ENCODE measurements at places on chromosomes 2 and 18. TPM values are rescaled to one million over a fixed set of nuclear protein-coding genes. Genes with fewer than 3 reads are reported as not detected.

- no peak overlapping the region for H3K4me3 ChIP-seq
- DNase-seq, result no peak
- H3K27me3 ChIP-seq, result no peaks in the 10 kb centered on the region
- no peaks in the 10 kb centered on the region for H3K36me3 ChIP-seq
- no peaks in the 10 kb centered on the region for H3K4me1 ChIP-seq
- no peak overlapping the region for H3K27ac ChIP-seq
These were observed 172.0 kb upstream of the NRP2 start for GRCh38 chr2:205510345-205510744.

GRCh38 chr18:30113454-30113853, 929.1 kb downstream of the DSC3 start:
- no peak overlapping the region for H3K4me3 ChIP-seq
- no peaks in the 10 kb centered on the region for H3K36me3 ChIP-seq
- H3K27me3 ChIP-seq, result no peaks in the 10 kb centered on the region
- no peak for DNase-seq

DNA sequence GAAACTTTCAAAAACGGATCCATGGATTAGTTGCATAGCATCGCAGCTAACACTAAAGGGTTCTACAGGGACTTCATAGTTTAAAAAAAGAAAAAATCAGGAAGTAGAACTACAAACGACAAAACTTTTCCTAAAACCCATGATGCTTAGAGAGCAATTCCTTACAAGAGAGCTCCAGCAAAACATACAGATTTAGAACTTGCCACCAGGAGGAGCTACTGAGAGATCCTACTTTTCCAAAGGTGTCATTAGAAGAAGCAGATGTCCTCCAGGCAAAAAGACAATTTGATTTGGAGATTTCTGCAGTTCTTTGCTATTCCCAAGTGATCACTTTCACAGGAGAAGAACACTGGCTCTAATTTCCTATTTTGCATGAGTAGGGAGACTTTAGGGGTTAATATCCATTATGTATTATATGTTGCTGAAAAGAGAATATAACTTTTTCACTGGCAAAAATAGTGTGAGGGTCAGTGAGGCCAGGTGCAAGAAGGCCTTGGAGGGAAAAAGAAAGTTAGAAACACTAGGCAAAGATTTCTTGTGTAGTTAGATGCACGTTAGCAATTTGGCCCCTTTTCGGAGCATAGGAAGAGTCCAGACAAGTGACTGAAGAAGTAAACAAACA, 436.2 kb downstream of the SUCLG1 start:
- no peaks in the 10 kb centered on the region for H3K4me1 ChIP-seq
- no peak overlapping the region for H3K4me3 ChIP-seq
- no peaks in the 10 kb centered on the region for H3K27me3 ChIP-seq
- H3K36me3 ChIP-seq, result no peaks in the 10 kb centered on the region
- H3K27ac ChIP-seq, result no peak overlapping the region
- no peak for DNase-seq

GRCh38 chr2:151952691-151953456, 124.7 kb upstream of the ARL5A start:
- H3K27me3 ChIP-seq, result no peaks in the 10 kb centered on the region
- no peak overlapping the region for H3K27ac ChIP-seq
- no peak overlapping the region for H3K4me3 ChIP-seq
- no peak for DNase-seq

DNA sequence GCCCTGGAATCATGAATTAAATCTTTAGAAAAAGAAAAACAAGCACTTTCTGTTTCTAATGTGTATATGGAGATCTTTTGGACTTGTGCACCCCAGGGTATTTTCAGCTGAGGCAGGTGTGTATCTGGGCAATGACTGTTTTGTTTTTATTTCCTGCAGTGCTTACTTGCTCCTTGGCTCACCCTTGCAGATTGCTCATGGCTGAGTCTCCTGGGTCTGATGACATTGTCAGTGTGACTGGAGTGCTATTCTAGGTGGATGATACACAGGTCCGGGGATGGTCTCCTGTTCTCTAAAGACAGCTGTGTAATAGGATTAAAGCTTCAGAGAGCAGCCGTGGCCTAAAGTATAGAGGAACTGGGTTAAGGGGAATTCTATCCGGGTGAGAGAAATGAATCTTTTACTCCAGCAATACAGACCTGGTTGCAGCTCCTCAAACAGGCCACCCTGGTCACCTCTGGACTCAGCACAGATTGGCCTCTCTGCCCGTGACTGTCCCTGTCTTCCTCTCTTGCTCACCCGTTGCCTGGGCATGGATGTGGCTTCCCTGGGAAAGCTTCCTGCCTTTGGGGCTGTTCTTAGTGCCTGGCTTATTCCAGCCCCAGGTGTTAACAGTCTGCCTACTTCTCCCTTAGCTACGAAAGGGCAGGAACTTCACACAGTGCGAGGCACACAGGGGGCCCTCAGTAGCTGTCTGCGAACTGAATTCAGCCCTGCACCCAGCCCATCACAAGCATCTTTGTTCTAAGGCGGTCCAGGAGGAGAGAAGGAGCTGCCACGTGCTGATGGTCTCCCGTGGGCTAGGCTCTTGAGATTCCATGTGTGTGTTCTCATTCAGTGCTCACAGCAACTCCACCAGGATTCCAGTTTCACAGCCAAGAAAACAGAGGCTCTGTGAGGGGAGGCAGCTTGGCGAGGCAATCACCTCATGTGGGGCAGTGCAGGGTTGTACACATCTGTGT, 84.3 kb downstream of the ACOXL start:
- no peaks in the 10 kb centered on the region for H3K36me3 ChIP-seq
- H3K27me3 ChIP-seq, result no peaks in the 10 kb centered on the region
- no peaks in the 10 kb centered on the region for H3K4me1 ChIP-seq
- no peak overlapping the region for H3K4me3 ChIP-seq
- H3K27ac ChIP-seq, result no peak overlapping the region

DNA sequence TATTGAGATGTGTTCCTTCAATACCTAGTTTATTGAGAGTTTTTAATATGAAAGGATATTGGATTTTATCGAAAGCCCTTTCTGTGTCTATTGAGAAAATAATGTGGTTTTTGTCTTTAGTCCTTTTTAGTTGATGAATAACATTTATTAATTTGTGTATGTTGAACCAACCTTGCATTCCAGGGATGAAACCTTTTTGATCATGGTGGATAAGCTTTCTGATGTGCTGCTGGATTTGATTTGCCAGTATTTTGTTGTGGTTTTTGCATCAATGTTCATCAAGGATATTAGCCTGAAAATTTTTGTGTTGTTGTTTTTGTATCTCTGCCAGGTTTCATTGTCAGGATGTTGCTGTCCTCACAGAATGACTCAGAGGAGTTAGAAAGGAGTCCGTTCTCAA, 1710.4 kb downstream of the SUCLG1 start:
- H3K4me1 ChIP-seq, result no peaks in the 10 kb centered on the region
- H3K27ac ChIP-seq, result no peak overlapping the region
- DNase-seq, result no peak
- H3K27me3 ChIP-seq, result no peaks in the 10 kb centered on the region
- no peaks in the 10 kb centered on the region for H3K36me3 ChIP-seq

GRCh38 chr2:70898363-70899240, 37.1 kb upstream of the ATP6V1B1 start:
- H3K27me3 ChIP-seq, result peaks cover 11% of the 10 kb centered on the region
- no peaks in the 10 kb centered on the region for H3K36me3 ChIP-seq
- no peak for DNase-seq
- H3K4me3 ChIP-seq, result no peak overlapping the region
- peaks cover 41% of the 10 kb centered on the region for H3K4me1 ChIP-seq

The ZSWIM2 gene
- total RNA-seq, result not detected

The PDE1A gene
- total RNA-seq, result 5.8 TPM

The ASXL3 gene
- total RNA-seq, result 2.7 TPM

The CPO gene
- total RNA-seq, result not detected

The ERBB4 gene
- total RNA-seq, result 0.86 TPM

The PPP1CB gene
- 173 TPM for total RNA-seq
